ENCODE measurements at places on chromosomes 16 and 17.

GRCh38 chr16:68382296-68382718, 66.0 kb downstream of the SMPD3 start:
- no peak for DNase-seq

DNA sequence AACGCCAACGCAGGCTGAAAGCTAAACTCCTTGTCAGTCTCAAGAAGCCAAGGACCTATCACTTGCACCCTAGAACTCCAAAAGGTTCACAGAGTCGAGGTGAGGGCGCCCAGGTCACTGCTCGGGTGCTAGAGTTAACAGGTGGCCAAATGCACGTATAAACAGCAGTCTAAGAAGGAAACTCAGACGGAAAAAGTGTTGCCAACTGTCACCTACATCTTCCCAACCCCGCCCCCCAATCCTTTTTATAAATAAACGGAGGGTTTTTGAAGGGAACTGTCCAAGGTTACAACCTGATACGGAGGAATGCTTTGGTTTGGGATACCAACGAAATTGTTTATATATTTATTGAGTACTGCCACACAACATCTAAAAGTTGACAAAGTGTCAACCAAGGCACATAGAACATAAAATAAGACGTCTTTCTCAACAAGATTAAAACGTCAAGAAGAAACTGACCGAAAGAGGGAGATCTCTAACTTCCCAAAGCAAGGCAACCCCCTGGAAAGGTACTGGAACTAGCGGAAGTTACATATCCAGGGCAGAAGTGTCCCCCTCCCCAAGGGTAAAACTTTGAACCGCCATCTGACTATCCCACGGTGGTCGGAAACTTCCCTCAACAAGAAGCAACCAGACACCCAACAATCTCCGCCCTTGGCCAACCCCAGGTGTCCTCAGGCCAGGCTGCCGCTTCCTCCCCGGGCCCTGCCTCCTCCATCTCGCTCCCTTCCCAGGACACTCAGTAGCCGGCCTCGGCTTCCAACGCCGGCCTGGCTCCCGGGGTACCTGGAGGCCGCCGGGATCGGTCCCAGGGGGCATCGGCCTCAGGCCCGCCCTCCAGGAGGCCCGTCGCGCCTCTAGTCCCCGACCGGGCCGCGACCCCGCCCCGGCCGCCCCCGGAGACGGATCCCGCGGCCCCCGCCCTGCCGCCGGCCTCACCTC, 982 bp downstream of the SPAG9 start:
- DNase-seq: peak; percentile 60

DNA sequence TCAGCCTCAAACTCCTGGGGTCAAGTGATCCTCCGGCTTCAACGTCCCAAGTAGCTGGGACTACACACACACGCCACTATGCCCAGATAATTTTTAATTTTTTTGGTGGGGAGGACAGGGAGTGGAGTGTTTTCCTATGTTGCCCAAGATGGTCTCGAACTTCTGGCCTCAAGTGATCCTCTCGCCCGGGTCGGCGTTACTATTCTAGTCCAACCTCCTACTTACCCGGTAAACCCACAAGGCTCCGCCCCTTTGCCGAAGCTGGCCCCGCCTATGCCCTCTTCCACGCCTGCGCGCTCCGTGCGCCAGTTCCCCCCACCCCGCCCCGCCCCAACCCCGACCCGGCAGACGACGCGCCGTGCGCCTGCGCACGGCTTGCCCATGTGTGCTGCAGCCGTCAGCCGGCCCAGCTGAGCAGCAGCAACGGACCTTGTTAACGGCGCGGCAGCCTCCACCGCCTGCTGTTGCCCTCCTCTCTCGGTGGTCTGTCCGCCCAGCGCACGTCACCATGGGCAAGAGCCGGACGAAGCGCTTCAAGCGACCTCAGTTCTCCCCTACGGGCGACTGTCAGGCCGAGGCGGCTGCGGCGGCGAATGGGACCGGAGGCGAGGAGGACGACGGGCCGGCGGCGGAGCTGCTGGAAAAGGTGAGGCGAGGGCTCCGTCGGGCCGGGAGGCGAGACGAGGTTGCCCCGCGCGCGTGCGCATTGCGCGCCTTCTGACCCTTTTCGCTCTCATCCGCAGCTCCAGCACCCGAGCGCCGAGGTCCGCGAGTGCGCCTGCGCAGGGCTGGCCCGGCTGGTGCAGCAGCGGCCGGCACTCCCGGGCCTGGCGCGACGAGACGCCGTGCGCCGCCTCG, at the start of gene HEATR3:
Gene HEATR3, plus strand, starts transcription at position 347 of the 858 bp plus-strand sequence. Its CDS starts 162 bp downstream, at position 509.
- DNase-seq: peak; percentile 94

DNA sequence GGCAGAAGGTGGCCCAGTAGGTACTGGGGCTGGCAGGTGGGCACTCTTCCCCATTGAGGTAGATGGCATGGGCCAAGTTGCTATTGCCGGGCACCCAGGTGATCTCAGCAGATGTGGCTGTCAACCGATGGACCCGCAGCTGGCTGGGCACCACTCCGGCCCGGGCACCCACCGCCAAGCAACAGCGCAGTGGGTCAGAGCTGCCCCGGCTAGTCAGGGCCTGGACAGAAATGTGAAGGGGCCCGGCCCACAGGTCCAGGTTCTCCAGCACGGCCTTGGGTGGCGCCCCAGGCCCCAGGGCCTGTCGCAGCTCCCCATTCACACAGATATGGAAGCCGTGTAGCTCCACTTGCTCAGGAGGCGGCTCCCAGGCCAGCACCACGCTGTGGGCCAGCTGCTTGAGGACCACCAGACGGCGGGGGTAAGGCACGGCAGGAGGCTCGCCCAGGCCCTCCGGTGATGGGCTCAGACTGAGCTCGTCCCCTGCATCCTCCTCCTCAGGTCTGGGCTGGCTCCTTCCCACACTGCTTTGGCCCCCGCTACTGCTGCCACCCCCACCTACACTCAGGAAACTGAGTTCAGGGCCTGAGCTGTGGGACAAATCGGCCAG, 16.5 kb downstream of the TSPOAP1 start:
- DNase-seq: peak; percentile 29

- DNase-seq: no peak
Observed at GRCh38 chr16:68902969-68903345, 59.6 kb downstream of the TANGO6 start.

- no peak for DNase-seq
Observed at GRCh38 chr16:80637621-80638020, 96.8 kb downstream of the DYNLRB2 start.

GRCh38 chr17:77769215-77769614, 189.3 kb upstream of the TNRC6C start:
- DNase-seq: no peak

GRCh38 chr16:66502020-66502913, 47.7 kb downstream of the TK2 start:
- no peak for DNase-seq

DNA sequence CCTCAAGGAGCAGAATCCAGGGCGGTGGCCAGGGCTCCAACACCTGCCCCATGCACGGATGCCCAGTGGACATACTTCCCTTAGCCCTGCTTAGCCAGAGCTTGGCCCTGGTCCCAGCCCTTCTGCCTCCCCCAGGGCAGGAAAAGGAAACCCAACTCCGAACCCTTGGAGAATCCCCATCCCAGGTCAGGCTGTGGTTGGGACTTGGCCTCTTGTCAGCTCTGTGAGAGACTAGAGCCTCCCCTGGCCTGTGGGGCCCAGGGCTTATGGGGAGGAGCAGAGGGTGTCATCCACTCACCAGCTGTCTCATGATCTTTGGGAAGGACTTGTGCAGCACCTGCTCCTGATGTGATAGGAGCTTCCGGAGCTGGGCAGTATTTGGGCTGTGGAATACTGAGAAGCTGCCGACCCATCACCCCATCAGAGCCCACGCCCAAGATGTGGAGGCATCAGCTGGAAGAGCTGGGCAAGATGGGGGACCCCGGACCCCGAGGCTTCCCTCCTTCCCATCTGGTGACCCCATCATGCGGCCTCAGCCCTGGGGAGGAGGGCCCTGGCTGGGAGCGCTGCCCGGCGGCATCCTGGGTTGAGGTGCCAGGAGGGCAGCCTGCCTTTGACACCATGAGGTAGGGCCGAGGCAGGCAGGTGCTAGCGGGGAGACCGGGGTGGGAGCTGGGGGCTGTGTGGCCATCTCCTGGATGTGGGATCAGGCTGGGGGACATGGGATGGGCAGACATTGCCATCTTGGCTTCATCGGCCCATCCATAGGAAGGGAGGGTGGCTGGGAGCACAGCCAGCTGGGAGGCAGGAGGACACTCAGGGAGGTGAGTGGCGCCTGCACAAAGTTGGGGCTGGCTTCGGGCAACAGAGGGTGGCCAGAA, 45.1 kb downstream of the TNFRSF13B start:
- no peak for DNase-seq

- no peak for DNase-seq
Observed at GRCh38 chr17:28317099-28317965, 1.7 kb upstream of the TMEM97 start.

- DNase-seq: no peak
Observed at GRCh38 chr16:87046235-87046634, 271.0 kb downstream of the C16orf95 start.

DNA sequence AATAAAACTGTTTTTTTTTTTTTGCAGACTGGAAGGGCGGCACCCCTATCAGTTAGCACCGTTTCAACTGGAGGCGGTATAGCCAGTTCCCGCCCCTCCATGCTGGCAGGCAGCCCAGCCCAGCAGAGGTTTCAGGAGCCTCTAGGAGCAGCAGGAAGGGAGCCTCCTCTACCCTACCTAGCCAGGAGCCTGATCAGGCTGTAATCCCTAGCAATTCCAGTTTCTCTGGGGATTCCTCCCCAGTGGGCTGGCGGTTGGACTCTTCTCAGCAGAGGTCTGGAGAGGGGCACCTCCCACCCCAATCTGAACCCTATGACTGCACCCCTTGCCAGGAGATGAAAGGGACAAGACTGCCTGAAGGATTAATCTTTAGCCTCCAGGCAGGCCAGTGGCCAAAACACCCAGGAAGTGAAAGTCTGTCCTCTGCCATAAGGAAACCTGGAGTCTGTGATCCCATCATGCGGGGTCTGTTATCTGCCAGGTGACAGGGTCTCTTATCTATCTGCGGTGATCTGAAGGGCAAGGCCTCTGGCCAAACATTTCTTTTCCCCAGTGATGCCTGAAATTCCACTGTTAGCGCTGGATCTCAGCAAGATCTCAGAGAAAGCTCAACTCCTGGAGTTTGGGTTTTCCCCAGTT, 4.9 kb upstream of the CDH1 start:
- peak; percentile 47 for DNase-seq

- no peak for DNase-seq
Observed at GRCh38 chr16:19210280-19210924, 42.4 kb downstream of the SYT17 start.

GRCh38 chr17:40530531-40530994, 29.1 kb upstream of the TNS4 start:
- DNase-seq: no peak

- no peak for DNase-seq
Observed at GRCh38 chr16:15538507-15538906, 104.1 kb downstream of the BMERB1 start.

DNA sequence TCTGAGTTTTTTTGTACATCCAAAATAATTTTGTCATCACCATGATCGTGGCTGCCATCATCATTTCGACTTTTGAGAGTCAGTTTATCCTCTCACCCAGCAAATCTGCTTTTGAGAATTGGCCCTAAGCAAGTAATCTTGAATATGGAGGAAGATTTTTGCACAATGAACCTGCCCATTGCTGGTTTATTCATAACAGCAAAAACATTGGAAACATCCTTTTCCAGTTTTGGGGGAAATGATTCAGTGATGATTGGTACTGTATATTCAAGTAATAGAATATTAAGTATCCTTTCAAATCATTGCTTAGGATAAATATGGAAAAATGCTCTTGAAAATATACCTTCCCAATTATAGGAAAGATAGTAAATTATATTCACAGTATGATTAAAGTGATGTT, 53.1 kb downstream of the PRKCA start:
- no peak for DNase-seq

DNA sequence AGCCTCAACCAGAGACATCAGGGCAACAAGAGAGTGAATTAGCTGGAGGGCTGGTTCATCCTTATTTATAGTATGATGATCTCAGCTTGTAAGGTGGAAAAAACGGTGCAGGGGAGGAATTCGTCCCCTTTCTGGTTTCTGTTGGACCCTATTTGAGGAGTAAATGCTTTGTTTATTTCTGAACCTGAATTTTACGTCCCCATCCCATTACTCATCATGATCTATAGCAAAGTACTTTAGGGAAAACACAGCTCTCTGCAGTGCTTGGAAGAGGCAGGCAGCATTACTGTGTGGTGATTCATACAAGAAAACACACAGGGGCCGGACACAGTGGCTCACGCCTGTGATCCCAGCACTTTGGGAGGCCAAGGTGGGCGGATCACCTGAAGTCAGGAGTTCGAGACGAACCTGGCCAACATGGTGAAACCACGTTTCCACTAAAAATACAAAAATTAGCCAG, 8.0 kb upstream of the VAT1L start:
- no peak for DNase-seq

GRCh38 chr17:78724544-78724943, 57.5 kb downstream of the CYTH1 start:
- no peak for DNase-seq

GRCh38 chr16:83113317-83113716, 486.5 kb downstream of the CDH13 start:
- DNase-seq: no peak

DNA sequence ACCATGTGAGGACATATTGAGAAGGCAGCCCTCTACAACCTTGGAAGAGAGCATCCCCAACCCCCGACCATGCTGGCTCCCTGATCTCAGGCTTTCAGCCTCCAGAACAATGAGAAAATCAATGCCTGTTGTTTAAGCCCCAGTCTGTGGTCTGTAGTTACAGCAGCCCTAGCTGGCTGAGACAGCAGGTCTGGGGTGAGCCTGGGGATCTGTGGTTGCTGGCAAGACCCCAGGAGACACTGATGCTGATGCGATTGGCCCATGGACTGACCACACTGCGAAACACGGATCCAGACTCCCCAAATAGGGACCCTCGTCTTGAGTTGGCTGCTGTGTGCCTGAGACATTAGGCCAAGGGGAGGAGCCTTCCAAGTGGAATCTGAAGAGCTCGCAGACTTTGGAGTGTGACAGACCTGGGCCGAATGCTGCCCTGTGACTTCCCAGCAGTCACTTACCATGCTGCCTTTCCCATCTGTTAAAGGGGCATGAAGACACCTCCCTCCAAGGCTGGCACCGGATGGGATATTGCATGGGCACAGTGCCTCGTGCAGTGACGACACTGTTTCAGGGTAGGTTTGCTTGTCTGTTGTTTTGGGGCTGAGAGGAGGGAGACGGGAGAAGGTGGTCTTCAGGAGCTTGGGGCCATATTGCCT, 147.8 kb upstream of the RPL38 start:
- DNase-seq: no peak

DNA sequence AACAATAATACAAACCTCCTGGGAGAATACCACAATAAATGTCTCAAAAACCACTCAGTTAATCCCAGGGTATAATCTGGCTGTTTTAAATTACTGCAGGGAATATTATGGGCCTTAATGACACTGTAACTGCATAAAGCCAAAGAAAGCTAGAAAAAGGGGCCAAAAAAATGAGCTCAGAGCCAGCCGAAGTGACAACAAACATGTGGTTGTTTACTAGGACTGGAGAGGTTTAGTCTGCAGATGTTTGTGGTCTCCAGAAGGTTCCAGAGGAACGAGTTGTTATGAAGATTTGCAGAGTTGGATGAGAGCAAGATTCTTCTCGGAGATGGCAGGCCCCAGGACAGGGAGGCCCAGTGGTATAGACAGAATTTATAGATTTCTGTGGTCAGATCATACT, 97.1 kb upstream of the AKTIP start:
- no peak for DNase-seq

Measured in mesothelial cell of epicardium (in vitro differentiated cells).